Astrocyte of the cerebellum (primary cell): ENCODE measurements at places on chromosomes 1 and 21.

DNA sequence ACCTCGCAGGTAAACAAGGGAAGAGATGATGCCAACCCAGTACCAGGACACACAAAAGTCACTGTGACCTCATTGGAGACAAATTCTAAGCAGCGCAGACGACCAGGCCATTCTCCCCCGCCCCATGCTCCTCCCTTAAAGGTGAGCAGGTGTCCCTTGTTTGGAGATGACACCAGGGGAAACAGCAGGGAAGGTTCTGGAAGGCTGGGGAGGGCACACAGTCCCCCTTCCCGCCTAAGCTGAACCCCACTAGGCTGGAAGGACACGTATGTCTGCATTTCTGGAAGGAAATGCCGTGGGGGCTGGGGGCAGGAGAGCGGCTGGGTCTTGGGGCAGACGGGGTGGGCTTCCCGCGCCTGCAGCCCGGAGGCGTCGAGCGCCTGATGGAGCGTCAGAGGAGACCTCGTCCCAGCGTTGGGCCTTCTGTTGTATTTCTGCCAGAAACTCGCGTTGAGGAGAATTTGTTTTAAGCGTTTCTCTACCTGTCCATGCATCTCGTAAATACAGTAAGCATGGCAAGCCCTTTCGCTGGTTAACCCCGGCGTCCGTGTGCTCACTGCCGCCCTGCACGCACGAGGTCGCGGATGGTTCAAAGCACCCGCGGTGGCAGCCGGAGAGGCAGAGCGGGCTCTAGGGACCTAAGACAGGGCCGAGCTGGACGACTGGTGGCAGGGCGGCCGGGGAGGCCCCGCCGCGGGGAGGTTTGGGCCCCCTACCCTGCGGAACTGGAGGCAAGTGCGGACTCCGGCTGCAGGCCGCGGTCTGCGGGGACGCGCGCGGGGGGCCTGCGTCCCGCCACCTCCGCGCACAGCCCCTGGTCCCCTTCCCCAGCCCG lies 1.2 kb upstream of the LHX4 start:
- no peak for DNase-seq

DNA sequence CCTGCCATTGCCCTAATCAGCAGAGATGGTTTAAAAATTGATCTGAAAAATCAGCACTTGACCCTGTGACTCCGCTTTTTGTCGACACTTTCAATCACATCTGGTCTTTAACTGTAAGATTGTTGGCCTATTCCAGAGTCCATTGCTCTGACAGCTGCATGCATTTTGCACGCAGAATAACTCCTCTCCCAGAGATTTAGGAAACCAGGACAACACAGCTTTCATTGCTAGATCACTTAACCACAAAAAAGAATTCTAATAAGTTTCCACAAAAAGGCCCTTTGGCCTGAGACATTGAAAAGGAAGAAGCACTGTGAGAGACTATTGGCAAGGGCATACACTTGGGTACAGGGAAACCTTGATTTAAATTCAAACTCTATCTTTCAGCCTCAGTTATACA lies 373.1 kb downstream of the TGFB2 start:
- DNase-seq = peak; percentile 65

DNA sequence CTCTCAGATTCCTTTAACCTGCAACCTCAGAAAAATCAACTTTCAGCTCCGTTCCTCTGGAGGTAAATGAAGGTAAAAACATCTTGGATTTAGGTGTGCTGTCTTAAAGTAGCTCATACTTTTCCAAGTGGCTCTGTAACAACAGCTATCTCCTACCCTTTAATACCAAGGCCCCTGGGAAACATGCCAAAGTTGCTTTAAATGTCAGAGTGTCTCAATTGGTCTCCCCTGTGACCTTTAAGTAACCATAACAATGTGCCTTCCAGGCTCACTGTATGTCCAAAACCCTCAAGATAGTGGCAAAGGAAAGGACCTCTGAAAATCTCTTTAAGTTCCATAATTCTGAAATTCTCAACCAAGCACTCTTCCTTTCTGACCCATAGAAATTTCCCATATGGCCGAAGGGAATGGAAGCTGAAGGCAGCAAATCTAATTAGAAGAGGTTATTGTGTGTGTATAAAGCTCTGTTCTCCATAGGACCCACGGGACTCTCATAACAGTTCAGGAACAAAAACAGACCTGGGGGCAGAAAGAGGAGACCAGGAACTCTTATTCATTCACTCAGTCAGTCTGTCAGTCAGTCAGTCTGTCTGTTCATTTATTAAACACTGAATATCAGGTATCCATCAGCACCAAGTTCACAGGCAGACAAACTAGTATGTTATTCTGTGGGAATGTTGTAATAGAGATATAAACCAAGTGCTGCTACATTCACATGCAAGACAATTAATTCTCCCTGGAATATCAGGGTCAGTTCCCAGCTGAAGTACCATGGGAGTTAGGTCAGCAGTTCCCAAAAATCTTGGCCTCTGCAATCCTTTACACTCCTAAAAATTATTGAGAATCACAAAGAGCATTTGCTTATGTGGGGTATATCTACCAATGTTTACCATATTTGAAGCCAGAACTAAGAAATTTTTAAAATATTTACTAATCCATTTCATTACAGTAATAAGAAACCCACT lies 19.1 kb downstream of the ASTN1 start:
- DNase-seq = no peak

DNA sequence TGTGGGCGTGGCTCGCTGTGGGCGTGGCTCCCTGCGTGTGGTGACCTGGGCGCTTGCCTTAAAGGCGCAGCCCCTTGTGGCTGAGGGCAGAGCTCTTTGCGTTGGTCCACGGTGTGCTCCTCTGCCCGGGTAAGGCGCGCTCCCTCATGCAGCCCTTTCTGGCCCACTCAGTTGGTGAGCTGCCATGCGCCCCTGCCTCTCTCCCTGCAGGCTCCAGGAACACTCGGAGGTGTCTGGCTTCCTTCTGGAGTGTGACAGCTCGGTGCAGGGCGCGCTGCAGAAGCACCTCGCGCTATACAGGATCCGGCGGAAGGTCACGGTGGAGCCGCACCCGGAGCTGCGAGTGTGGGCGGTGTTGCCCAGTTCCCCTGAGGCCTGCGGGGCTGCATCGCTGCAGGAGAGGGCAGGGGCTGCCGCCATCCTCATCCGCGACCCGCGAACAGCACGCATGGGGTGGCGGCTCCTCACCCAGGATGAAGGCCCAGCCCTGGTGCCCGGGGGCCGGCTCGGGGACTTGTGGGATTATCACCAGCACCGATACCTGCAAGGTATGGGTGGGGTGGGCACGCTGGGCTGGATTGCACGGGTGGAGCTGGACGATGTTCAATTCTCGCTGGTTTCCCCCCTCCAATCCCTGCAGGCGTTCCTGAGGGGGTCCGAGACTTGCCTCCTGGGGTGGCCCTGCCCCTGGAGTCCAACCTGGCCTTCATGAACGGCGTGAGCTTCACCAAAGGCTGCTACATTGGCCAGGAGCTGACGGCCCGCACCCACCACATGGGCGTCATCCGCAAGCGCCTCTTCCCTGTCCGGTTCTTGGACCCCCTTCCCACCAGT lies 9.1 kb downstream of the IBA57 start:
- DNase-seq = no peak

GRCh38 chr1:175536369-175536768 lies 207.0 kb downstream of the TNR start:
- no peak for DNase-seq

DNA sequence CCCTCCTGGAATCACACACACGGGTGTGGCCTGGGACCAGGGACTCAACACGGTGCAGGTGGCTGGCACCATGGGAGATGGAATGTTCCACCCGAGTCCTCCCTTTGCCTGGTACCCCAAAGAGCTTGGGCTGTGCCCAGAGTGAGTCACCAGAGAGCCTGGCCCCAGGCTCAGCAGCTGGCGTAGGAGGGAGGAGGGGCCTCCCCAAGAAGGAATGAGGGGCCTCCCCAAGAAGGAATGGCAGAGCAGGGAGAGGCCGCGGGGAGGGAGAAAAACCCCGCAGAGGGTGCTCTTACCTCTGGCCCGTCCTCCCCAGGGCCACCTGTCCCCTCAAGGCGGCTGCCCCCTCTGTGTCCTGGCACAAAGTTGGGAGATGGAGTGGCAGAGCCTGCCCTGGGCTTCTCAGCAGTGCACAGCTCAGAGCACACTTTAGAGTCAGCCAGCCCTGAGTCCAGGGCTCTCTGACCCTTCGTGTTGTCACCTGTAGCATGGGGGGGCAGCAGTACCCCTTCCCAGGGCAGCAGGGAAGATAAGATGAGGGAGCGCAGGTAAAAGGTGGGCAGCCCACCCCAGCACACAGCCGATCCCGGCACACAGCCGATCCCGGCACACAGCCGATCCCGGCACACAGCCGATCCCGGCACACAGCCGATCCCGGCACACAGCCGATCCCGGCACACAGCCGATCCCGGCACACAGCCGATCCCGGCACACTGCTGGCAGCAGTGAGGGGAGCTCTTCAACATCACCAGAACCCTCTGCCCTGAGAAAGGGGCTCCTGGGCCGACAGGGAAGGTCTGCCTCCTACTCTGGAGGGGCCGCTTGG lies 20.2 kb upstream of the KCNAB2 start:
- no peak for DNase-seq

DNA sequence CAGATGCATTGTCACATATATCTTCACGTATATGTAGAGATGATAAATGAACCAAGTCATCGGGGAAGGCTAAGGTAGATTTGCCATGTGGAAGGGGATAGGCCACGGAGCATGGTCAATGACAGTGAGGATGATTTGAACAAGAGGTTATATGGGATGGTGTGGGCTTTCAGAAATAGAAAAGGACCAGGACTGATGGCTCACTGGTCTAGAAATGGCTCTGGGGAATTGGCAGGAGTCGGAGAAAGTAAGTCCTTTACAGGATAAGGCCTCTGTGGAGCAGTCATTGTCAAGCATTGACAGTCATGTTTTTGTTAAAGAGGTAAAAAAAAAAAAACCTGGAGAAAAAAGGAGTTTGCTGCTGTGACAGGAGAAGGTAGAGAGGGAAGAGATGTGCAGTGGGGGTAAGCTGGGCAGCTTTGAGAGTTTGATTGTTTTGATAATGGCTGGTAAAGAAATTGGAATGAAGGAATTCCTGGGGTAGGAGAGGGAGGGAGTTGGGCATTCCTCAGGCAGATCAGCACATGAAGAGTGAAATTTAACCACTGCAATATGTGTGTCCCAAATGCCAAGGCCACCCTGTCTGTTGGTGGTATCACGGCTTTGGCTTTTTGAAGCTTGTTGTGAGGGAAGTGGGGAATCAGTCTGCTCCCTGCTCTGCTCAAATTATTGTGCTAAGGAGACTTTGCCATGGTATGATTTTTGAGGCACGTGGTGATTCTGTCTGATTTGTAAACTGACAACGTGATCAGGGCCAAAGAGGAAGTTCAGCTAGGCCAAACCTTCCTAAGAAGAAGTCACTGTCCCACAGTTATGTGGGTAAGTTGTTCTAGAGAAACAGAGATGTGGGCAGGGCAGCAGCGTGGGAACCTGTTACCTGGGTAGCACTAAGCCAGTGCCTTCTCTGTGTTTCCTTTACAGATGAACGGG lies 26.0 kb downstream of the MACF1 start:
- DNase-seq = no peak

DNA sequence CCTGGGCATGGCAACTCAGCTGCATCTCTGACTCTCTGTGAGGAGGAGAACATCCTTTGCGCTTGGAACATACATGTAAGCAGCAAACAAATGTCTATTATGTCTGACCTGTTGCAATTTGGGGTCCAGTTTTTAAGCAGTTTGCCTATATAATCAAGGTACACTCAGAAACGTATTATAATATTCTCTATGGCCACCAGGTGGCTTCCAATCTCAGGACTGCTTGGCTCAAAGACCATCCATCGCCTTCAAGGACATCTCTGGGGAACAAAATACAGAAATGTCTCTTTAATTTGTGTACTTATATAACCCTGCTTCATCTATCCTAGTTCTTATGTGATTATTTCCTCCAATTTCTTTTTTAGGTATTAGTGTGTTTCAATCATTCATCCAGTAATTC lies 227.2 kb downstream of the OLFM3 start:
- DNase-seq = no peak

DNA sequence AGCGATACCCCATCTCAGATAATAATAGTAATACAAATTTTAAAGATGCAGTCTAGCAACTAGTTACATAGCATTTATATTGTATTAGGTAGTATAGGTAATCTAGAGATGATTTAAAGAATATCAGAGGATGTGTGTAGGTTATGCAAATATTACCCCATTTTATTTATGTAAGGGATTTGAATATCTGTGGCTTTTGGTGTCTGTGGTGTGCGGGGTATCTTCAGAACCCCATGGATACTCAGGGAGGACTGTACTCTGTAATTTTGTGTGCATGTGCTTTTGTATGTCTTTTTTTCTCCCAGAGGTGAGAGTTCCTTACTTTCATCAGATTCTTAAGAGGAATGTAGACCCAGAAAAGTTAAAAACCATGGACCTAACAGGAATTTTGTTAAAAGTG lies 12.8 kb downstream of the RNF2 start:
- DNase-seq = no peak

DNA sequence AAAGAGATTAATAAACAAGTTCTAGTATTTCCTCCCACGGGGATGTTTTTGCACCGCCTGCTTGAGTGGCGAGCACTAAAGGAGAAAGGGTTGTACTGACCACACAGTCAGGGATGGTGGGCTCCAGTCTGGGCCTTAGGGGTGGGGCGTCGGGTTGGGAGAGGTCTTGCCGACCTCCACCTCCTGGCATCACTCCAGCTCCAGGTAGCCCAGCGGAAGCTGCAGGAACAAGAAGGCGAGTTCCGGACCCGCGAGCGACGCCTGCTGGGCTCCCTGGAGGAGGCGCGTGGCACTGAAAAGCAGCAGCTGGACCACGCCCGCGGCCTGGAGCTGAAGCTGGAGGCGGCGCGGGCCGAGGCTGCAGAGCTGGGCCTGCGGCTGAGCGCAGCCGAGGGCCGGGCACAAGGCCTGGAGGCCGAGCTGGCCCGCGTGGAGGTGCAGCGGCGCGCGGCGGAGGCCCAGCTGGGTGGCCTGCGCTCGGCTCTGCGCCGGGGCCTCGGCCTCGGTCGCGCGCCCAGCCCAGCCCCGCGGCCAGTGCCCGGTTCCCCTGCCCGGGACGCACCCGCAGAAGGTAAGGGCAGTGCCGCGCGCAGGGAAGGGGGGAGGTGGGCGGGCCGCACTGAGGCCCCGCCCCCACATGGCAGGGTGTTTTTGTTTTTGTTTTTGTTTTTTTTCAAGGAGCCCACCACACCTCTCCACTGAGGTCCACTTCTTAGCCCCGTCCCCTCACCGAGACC lies 19.7 kb downstream of the MFAP2 start:
- DNase-seq = no peak

DNA sequence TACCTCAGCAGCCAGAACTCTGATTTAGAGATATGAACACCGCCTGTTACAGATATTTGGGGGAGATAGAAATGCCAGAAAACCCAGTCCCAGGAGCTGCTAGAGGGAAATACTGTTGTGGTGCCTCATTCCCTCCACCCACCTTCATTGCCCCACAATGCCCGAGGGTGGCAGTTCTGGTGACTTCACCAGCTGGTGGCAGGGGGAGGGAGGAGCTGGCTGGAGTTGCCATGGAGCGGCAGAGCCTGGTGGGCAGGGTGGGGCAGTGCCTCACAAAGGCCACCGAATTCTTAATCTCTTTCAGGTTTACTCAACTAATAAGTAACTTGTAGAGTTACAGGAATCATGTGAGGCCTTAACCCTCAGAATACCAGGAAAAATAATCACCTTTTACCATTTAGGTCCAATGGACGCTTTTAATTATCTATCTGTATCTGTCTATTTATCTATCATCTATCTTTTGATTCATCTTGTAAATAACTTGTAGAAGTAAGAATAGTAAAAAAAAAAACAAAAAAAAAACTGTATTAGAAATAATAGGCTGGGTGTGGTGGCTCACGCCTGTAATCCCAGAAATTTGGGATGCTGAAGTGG lies 11.7 kb upstream of the S100A11 start:
- no peak for DNase-seq
